ENCODE measurements at places on chromosomes 3 and 15. TPM values are rescaled to one million over a fixed set of nuclear protein-coding genes. Genes with fewer than 3 reads are reported as not detected.

GRCh38 chr15:25243800-25244097 is 195.1 kb downstream of the UBE3A start:
- no peaks in the 10 kb centered on the region for H3K36me3 ChIP-seq
- H3K4me1 ChIP-seq, result no peaks in the 10 kb centered on the region
- H3K27me3 ChIP-seq, result no peaks in the 10 kb centered on the region
- no peak for DNase-seq
- no peak overlapping the region for H3K4me3 ChIP-seq

- H3K4me3 ChIP-seq, result no peak overlapping the region
- no peak overlapping the region for H3K27ac ChIP-seq
- H3K4me1 ChIP-seq, result no peaks in the 10 kb centered on the region
- no peaks in the 10 kb centered on the region for H3K36me3 ChIP-seq
Measured at GRCh38 chr15:88022716-88023115, 233.8 kb downstream of the NTRK3 start.

DNA sequence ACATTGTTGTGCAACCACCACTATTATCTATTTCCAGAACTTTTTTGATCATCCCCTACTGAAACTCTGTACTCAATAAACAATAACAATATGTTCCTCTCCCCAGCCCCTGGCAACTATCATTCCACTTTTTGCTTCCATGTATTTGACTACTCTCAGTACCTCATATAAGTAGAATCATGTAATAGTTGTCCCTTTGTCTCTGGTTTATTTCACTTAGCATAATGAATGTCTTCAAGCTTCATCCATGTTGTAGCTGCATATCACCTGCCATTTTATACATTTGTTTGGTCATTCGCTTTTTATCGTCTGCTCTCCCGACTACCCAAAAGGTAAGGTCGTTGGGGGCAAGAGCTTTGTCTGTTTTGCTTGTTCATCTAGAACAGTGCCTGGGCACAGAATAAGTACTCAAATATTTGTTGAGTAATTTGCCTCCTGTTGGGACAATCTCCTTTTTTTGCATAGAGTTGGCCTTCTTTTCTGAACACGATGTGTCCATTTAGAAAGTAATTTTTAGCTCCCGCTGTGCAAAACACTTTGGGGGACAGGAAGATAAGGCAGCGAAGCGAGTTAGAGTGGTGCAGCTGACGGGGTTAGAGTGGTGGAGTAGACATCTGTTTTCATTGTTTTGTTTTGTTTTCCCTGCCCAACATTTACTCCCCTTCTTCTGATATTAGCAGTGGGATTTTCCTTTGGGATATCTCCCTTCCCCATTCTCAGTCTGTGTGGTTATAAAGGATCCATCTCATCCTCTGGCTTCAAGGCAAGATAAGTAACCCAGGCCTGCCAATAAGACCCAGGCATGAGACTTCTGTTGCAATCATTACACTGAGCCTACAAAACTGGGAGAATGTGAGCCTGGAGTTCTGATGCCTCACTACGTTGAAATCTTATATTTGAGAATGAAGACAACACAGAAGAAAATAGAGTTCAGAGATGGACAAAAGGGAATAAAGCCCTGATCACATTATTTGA is 83.4 kb upstream of the RNU6-1 start:
- H3K27ac ChIP-seq, result no peak overlapping the region
- H3K4me3 ChIP-seq, result no peak overlapping the region
- H3K4me1 ChIP-seq, result no peaks in the 10 kb centered on the region
- no peak for DNase-seq
- H3K36me3 ChIP-seq, result no peaks in the 10 kb centered on the region

- no peak for DNase-seq
- no peak overlapping the region for H3K4me3 ChIP-seq
- no peaks in the 10 kb centered on the region for H3K4me1 ChIP-seq
- no peak overlapping the region for H3K27ac ChIP-seq
- H3K36me3 ChIP-seq, result no peaks in the 10 kb centered on the region
Measured at GRCh38 chr15:50697109-50697797, 10.7 kb upstream of the TRPM7 start.

GRCh38 chr15:71391421-71392088 is 276.3 kb downstream of the THSD4 start:
- H3K4me3 ChIP-seq, result no peak overlapping the region
- no peak overlapping the region for H3K27ac ChIP-seq
- no peak for DNase-seq
- peaks cover 19% of the 10 kb centered on the region for H3K4me1 ChIP-seq
- no peaks in the 10 kb centered on the region for H3K27me3 ChIP-seq

- peak; percentile 27 for DNase-seq
- H3K27ac ChIP-seq, result no peak overlapping the region
- no peaks in the 10 kb centered on the region for H3K27me3 ChIP-seq
- H3K4me3 ChIP-seq, result no peak overlapping the region
- H3K36me3 ChIP-seq, result no peaks in the 10 kb centered on the region
- H3K4me1 ChIP-seq, result no peaks in the 10 kb centered on the region
Measured at GRCh38 chr3:33144433-33144832, 30.6 kb downstream of the CRTAP start.

- no peak overlapping the region for H3K4me3 ChIP-seq
- H3K27me3 ChIP-seq, result no peaks in the 10 kb centered on the region
- DNase-seq, result no peak
- no peak overlapping the region for H3K27ac ChIP-seq
- H3K36me3 ChIP-seq, result no peaks in the 10 kb centered on the region
- peaks cover 2% of the 10 kb centered on the region for H3K4me1 ChIP-seq
Measured at GRCh38 chr3:150351398-150351797, 56.7 kb upstream of the TSC22D2 start.

DNA sequence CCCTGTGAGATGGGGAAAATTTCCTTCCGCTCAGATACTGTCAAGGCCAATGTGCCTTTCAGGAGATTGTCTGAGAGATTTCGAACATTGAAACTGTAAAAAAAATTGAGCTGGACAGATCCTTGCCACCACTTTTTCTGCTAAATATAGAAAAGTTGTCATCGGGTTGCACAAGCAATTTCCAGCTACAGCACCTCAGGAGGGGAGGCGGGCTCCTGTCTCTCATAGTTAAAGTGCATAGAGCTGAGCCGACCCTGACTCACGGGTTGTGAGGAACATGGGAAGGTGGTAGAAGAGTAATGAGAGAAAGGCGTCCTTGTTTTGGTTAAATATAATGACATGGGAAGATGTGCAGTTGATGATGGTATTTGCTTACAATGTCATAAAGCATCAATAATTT is 160.6 kb upstream of the ICE2 start:
- peaks cover 17% of the 10 kb centered on the region for H3K4me1 ChIP-seq
- no peak for DNase-seq
- H3K27ac ChIP-seq, result no peak overlapping the region
- no peak overlapping the region for H3K4me3 ChIP-seq
- no peaks in the 10 kb centered on the region for H3K27me3 ChIP-seq

GRCh38 chr3:53795176-53795575 is 51.0 kb downstream of the CHDH start:
- DNase-seq, result no peak
- no peaks in the 10 kb centered on the region for H3K36me3 ChIP-seq
- no peak overlapping the region for H3K27ac ChIP-seq
- H3K4me3 ChIP-seq, result no peak overlapping the region
- no peaks in the 10 kb centered on the region for H3K27me3 ChIP-seq

DNA sequence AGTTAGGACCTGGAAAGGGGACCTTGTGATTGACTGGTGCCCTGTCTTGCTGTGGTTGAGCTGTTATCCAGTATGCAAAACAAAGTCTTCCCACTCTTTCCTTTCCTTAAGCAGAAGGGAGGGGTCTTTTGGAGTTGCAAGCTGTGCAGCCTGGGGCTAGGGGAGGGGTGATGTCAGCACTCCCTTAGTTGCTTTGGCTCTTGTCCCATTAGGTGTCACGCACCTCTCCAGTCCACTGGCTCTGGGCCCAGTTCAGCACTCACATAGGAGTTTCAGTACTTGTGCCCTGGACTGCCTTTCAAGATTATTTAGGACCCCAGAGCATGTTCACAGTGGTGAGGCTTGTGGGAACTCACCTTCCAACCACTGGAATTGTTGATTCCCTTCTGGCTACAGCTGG is 238.5 kb downstream of the DOCK3 start:
- H3K27me3 ChIP-seq, result no peaks in the 10 kb centered on the region
- DNase-seq, result no peak
- no peak overlapping the region for H3K4me3 ChIP-seq

DNA sequence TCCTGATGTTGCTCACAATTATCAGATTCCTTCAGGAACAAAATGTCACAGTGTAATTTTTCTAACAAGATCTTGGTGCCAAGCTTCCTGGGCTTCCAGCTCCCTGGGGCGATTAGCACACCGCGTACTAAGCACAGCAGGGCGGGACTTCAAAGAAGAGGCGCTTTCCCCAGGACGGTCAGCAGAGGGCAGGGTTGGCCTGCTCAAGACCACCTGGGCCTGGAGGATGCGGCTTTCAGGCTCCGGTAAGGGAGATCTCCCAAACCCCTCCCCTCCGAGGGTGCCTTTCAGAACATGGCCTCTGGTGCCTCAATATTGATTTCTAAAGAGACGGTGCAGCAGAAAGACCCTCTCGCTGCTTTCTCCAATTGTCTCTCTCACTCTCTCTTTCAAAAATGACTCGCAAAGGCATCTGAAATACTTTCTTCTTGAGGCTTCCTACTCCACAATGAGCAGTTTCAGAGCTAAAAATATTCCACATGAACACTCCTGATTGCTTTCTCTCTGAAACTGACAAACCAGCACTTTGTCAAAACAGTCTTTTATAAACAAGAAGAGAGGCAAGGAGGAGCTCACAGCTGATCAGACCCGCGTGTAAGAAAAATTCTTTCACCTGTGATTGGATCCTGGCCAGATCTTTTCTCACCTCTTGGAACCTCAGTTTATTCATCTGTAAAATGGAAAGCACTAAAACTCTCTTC is 154.0 kb downstream of the ADAMTS9 start:
- DNase-seq, result peak; percentile 90
- no peak overlapping the region for H3K4me3 ChIP-seq
- no peaks in the 10 kb centered on the region for H3K4me1 ChIP-seq
- H3K36me3 ChIP-seq, result no peaks in the 10 kb centered on the region

GRCh38 chr3:112467539-112467938 is 31.7 kb downstream of the BTLA start:
- no peak for DNase-seq
- no peaks in the 10 kb centered on the region for H3K36me3 ChIP-seq
- H3K27me3 ChIP-seq, result no peaks in the 10 kb centered on the region
- no peak overlapping the region for H3K27ac ChIP-seq
- H3K4me1 ChIP-seq, result peaks cover 3% of the 10 kb centered on the region
- no peak overlapping the region for H3K4me3 ChIP-seq

The CORO2B gene
- 3.4 TPM for total RNA-seq

The DCBLD2 gene
- 63.8 TPM for total RNA-seq

The SCN5A gene
- 11.4 TPM for total RNA-seq

Data from H1 (cell line).